ENCODE measurements at places on chromosomes 5 and 9. TPM values are rescaled to one million over a fixed set of nuclear protein-coding genes. Genes with fewer than 3 reads are reported as not detected.

DNA sequence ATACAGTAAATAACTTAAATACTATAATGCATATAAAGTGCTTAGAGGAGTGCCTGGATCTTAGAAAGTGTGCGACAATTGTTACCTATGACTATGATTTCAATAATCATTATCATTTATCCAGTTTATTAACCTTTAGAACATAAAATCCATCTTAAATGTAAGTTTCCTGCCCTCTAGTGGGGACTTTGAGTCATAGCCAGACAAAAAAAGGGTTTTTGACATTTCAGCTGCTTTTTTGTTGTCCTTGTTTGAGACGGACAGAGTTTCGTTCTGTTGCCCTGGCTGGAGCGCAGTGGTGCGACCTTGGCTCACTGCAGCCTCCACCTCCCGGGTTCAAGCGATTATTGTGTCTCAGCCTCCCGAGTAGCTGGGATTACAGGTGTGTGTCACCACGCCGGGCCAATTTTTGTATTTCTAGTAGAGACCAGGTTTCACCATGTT lies 9.7 kb upstream of the C9orf152 start:
- H3K27me3 ChIP-seq = peaks cover 4% of the 10 kb centered on the region
- no peaks in the 10 kb centered on the region for H3K4me1 ChIP-seq
- H3K36me3 ChIP-seq = no peaks in the 10 kb centered on the region
- no peak overlapping the region for H3K4me3 ChIP-seq
- no peak overlapping the region for H3K27ac ChIP-seq

DNA sequence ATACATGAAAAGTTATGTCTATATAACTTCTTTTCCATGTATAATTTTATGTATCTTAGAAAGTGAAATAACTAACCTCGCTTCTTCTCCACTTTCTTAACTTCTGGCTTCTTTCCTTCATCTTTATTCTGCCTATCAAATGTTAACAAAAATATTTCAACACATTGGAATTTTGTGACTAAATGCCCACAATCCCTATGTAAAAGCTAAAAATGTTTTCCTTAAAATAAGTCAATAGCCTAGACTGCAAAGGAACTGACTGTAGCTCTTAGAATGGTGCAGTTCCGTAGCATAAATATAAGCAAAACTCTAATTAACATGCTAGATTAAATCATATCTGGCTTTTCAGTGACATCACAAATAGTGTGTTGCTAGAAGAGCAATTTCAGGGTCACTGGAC lies 40.9 kb downstream of the PSIP1 start:
- no peak overlapping the region for H3K4me3 ChIP-seq
- DNase-seq = peak; percentile 23
- no peak overlapping the region for H3K27ac ChIP-seq
- H3K36me3 ChIP-seq = peaks cover 27% of the 10 kb centered on the region

DNA sequence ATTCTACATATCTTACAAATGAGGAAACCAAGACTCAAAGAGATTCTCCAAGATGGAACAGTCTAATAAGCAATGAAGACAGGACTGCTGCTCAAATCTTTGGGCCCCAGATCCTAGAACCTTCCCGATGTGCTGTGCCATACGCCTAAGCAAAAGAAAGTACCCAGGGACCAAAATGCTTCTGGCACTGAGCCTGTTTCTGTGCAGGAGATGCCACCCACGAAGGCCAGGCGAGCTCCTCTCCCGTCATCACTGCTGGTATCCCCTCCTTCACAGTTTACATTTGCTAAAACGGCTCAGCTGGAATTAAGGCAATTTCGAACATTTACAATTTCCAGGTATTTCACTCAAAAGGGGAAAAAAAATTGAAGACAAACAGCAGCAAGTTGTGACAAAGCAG lies 277.5 kb downstream of the DENND1A start:
- no peaks in the 10 kb centered on the region for H3K27me3 ChIP-seq
- no peaks in the 10 kb centered on the region for H3K36me3 ChIP-seq
- no peaks in the 10 kb centered on the region for H3K4me1 ChIP-seq

GRCh38 chr5:119212026-119212425 lies 141.1 kb downstream of the DMXL1 start:
- H3K27me3 ChIP-seq = no peaks in the 10 kb centered on the region
- H3K4me3 ChIP-seq = no peak overlapping the region
- DNase-seq = no peak

DNA sequence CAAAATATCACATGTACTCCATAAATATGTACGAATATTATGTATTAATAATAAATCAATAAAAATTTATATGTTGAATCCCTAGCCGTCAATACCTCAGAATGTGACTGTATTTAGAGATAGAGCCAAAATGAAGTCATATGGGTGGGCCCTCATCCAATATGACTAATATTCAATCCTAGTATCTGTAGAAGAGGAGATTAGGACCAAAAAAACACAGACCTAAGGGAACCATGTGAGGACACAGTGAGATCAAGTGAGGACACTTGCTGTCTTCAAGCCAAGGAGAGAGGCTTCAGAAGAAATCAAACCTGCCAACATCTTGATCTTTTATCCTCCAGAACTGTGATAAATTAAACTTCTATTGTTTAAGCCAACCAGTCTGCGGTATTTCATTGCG lies 3.7 kb upstream of the AMACR start:
- no peak overlapping the region for H3K4me3 ChIP-seq
- peaks cover 8% of the 10 kb centered on the region for H3K4me1 ChIP-seq
- no peaks in the 10 kb centered on the region for H3K36me3 ChIP-seq
- H3K27ac ChIP-seq = no peak overlapping the region

DNA sequence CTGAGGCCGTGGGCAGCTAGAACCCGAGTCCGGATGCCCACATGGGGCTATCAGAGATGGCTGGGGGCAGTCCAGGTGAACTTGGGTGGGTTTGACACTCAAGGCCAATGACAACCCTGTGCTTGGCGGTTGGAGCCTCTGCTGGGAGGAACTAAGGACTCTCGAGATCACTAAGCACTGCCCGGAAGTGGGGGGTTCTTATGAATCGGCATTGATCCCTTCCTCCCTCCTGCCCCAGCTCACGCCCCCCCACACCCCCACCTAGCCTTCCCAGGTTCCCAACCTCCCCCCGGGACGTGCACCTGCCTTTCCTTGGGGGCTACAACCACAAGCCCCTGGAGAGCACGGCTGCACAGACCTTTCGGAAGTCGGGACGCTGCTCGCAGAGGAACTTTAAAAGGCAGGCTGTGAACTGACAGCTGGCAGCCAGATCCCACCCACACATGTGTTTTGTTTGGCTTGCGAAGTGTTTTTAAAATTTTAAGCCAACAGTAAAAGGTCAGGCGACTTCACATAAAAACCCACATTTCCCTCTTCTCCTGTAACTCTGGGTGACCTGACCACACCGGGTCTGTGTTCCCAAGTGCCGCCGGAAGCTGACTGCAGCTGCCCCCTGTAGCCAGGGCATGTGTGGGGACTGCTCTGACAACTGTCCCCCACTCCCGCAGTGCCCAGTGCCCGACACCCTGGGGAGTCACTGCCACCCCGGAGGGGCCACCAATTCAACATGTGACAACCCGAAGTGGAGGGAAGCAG lies 5.1 kb upstream of the RALGDS start:
- peaks cover 9% of the 10 kb centered on the region for H3K27me3 ChIP-seq
- peak overlapping the region; percentile 33 for H3K27ac ChIP-seq
- H3K36me3 ChIP-seq = no peaks in the 10 kb centered on the region
- peaks cover 29% of the 10 kb centered on the region for H3K4me1 ChIP-seq
- no peak overlapping the region for H3K4me3 ChIP-seq

Gene C9orf152
- 0.07 TPM for total RNA-seq

Gene GADD45G
- total RNA-seq = 3.5 TPM

Gene OBP2B
- total RNA-seq = not detected

Gene RNF130
- 29.8 TPM for total RNA-seq

Gene BARHL1
- not detected for total RNA-seq
